ENCODE measurements at places on chromosomes 7 and 10.

DNA sequence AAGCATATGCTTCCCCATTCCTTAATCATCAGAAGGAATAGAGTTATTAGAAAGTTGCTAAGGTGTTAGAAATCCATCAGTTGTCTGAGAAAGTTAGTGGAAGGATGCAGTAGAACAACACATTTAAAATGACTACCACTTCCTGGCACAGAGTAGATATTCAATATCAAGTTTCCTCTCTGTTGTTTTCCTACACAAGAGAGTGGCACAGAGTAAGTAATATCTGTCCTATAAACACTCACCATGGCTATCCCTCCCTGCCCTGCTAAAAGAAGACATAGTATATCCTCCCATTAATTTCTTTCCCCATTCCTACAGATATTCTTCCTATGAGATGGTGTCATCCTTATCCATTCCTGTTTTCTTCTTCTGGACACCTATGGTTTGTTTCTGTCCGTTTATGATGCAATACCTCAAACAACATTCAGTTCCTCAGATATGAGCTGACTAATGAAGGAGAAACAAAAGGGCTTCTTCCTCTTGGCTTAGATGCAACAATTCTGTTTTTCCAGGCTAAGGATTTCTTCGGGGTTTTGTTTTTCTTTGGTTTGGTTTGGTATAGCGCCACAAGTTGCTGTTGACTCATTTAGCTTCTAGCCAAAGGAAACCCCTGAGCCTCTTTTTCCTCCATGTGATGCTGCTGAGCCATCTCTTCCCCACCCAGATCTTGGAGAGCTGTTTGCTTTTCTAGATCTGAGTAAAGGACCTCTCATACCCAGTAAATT lies 32.9 kb upstream of the BPGM start:
- no peak for DNase-seq

DNA sequence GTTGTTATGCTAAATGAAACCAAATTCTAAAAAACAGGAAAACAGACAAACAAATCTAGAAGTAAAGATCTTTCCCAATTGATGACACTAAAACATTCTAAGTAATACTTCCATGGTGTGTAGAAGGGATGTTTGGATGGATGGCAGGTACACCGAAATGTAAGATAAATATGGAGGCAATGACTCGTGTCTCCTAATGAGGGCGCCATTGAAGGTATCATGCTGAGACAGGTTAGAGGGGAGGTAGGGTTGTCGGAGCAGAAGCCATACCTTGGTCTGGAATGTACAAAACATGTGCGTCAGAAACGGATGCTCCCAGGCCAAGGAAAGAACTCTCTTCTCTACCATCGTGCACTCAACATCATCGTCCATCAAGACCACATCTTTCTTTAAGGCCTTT lies 101.4 kb downstream of the PRKCQ start:
- no peak for DNase-seq

DNA sequence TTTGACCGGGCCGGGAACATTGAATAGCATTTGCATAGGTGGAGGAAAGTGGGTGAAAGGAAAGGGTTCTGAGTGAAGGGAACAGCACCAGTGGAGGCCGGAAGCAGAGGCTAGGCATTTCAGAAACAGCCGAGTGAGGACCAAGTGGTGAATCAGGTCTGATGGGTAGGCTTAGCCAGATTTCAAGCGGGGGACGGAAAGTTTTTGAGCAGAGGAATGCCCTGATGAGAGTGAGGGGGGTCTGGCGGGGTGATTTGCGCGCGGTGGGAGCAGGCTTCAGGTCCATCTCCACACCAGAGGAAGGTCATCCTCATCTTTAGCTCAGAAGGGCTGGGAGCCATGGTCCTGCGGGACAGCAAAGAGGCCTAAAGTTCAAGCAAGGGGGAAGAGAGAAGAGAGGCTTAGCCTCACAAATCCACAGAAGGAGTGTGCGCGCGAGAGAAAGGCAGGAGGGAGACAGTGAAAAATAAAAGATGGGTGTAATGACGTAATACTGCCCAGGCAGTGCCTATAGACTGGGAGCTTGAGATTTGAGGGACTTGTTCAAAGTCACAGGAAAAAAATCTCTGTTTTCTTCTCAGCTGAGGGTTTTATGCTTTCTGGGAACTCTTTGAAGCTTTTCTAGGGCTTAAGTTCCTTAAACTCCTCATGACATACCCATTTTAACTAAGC lies 1.0 kb upstream of the DENND2A start:
- no peak for DNase-seq

GRCh38 chr10:80539421-80540031 lies 1.8 kb downstream of the SH2D4B start:
- DNase-seq = no peak

DNA sequence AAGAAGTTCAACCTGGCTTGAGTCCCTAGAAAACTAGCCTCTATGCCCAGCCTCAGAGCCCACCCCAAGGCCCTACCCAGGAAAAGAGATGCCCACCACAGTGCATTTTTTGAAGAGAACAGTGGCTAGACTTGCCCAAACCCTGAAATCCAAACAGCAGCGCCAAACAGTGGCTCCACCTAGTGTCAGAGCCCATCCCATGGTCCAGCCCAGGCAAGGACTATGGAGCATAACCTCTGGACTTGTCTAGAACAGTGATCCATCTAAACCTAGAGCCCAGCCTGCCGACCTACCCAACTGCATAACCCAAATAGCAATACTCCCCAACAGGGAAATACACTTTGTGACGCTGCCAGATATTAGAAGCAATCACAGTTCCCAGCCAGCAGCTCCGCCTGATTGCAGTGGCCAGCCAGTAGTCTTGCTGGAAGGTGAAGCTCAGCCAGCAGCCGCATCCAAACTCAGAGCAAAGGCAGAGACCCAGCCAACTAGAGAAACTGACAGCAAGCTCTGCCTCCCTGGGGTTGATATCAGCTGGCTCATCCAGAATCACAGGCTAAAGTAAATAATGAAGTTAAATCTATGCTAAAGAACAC lies 44.5 kb downstream of the HBP1 start:
- no peak for DNase-seq

- DNase-seq = no peak
These were observed 99.3 kb downstream of the ARHGAP22 start for GRCh38 chr10:48505394-48506112.

GRCh38 chr7:82202107-82202506 lies 241.5 kb downstream of the CACNA2D1 start:
- DNase-seq = no peak

DNA sequence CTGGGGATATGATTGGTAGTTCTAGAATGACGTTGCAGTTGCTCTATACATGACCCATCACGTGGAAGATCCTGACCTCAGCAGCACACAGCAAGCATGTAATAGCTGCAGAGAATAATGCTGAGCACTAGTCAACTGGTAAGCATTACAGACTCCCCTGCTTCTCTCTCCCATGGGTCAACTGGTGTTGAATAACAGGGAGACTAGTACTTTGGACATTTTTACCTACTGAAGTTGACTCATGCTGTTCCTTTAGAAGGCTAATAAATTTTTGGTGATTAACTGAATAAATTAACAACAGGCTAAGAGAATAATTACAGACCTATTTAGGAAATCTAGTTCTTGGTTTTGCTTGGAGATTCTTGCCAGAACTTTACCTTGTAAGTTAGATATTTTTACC lies 234.1 kb downstream of the AUTS2 start:
- no peak for DNase-seq

GRCh38 chr7:94245500-94245899 lies 149.2 kb upstream of the COL1A2 start:
- no peak for DNase-seq

GRCh38 chr7:155754165-155754564 lies 58.1 kb downstream of the SHH start:
- DNase-seq = no peak

DNA sequence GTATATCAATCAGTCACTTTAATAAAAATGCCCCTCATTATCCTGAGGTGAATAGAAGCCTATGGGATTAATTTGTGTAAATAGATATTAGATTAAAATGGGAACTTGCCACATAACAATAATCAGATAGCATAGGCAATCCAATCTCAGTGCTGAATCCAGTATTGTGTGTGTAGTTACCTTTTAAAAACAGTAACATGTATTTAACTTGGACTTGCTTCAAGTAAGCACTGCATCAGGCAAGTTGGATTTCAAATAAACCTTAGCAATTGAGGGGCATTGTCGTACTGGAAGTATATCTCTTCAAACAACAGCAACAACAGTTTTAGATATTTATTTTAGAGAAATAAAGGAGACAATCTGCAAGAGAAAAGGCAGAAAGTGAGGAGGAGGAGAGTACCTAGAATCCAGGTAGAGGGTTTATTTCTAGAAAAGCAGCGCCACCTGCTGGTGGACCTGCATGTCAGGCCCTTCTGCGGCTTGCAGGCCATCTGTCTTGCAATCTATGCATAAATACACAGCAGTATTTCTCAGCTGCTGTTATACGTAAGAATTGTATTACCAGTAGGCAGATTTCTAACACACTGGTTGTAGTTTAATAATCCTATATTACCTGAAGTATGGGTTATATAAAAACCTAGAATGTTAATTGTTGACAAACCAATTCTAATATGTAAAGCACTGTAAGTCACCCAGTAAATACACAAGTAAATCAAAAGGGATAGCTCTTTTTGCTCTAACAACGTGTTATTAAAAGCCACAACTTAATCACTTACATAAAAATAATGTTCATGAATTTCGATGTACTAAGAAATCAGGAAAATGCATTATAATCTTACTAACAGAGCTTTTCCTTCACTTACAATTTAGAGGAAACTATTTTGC lies 652.8 kb downstream of the KCNMA1 start:
- DNase-seq = peak; percentile 5

DNA sequence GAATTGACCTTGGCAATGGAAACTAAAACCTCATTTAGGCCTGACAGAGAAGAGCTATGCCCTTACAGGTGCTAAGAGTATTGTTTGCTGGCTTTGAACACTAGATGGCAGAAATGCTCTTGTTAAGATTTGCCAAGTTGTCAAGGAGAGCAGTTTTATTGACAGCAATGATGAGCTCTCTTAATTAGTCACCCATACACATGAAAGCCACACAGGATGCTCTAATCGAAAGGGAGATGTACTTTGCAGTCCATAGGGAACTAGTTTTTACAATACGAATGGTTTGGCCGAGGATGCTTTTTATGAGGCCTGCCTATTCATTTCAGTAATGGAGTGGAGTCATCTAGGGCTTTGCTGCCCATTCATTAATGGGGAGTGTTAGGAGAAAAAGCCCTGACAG lies 45.4 kb upstream of the MBL2 start:
- no peak for DNase-seq

GRCh38 chr10:89055159-89055558 lies 64.6 kb downstream of the FAS start:
- DNase-seq = no peak

- DNase-seq = peak; percentile 53
These were observed 16.8 kb downstream of the TRIM8 start for GRCh38 chr10:102660888-102661657.

DNA sequence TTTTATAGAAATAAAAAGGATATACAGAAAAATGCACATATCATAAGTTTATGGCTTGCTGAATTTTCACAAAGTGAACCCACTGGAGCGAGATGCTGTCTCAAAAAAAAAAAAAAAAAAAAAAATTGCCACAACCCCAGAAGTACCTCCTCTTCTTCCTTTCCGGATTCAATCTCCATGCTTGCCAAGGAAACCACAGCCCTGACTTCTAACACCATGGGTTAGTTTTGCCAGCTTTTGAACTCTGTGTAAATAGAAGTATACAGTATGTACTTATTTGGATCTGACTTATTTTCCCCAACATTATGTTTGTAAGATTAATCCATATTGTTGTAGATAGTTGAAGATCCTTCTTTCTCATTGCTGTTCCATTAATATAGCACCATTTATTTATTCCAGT lies 40.0 kb downstream of the FANK1 start:
- DNase-seq = no peak

- DNase-seq = no peak
These were observed 10.9 kb downstream of the OGDH start for GRCh38 chr7:44617225-44617890.

GRCh38 chr7:99720800-99721595 lies 14.0 kb downstream of the CYP3A7 start:
- DNase-seq = no peak

- no peak for DNase-seq
These were observed 139.8 kb downstream of the ADARB2 start for GRCh38 chr10:1597370-1598146.

- DNase-seq = no peak
These were observed 429.8 kb upstream of the CELF2 start for GRCh38 chr10:10587744-10588393.

GRCh38 chr7:55065079-55065478 lies 46.3 kb downstream of the EGFR start:
- no peak for DNase-seq

DNA sequence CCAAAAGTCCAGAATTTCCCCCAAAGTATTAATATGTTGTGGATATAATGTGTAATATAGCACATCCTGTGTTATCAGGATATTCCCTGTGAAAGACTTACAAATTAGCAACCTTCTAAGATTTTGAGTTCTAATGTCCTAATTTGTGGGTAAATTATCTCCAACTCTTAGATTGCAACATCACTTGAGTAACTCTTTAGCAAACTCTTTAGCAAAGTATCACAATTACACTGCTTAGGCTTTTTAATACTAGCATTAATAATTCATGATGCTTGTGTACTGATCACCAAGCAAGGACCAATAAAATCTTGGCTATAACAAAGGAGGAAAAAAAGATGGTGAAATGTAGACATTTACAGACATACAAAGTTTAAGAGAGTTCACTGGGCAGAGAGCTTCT lies 27.7 kb downstream of the HIP1 start:
- no peak for DNase-seq

DNA sequence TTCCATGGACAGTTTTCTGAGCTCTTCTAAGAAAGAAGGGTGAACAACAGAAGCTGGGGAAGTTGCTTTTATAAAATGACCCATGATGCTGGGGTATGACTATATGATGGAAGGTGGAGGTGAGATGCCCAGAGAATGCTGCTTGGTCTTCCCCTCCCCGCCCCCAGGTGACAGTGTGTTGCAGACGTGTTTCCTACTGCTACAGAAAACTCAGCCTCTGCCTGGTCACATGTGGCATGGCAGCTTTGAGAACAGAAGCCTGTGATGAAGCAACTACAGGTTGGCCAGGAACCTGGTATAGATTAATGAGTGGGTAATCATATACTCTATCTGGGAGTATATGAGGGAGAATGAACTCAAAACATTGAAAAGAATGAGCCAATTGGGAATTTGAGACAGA lies 67.1 kb downstream of the MTURN start:
- DNase-seq = no peak

GRCh38 chr7:117385363-117386109 lies 41.8 kb downstream of the ASZ1 start:
- no peak for DNase-seq

GRCh38 chr7:148115308-148115707 lies 475.3 kb upstream of the C7orf33 start:
- no peak for DNase-seq

- no peak for DNase-seq
These were observed at the start of gene CYP26A1 for GRCh38 chr10:93073539-93074146. Gene CYP26A1 (plus strand): TSS chr10:93073893. CDS start chr10:93073935, 42 bp downstream.

Measured in central memory CD4-positive, alpha-beta T cell (primary cell).